ENCODE measurements at places on chromosomes 3 and 15.

- no peak for DNase-seq
These were observed 96.8 kb downstream of the CHDH start for GRCh38 chr3:53749448-53749847.

DNA sequence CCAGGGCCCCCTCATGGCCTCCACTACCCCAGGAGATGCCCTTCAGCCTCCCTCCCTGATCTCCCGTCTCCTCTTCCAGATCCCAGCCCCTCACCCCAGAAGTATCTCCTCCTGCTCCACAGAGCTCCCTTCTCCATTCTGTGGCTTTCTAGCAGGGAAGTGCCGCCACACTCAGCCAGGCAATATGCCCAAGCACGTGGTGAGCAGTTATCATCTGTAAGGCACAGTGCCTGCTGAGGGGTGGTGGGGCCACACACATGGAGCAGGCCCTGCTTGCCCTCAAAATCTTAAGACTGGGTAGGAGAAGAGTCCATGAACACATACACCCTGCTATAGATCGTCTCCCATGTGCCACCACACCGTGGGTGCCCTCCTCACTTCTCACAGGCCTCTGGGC lies 2.4 kb upstream of the PHGR1 start:
- no peak for DNase-seq

DNA sequence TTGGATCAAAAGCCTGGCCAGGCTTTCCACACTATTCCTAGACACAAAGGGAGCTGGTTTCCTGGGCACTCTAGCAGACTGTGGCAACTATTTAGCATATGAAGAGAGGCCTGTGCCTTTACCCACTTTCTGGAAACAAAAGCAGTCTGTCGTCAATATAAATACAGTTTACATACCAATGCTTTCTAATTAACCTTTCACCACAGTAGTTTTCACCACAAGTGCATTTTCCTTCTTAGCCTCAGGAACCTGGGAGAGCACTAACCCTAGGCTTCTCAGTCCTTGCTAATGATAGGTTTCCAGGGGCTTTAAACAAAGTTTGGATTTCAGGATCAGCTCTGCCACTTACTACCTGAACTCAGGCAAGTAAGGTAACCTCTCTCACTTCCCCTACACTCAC lies 499.1 kb downstream of the MAGI1 start:
- DNase-seq: no peak

DNA sequence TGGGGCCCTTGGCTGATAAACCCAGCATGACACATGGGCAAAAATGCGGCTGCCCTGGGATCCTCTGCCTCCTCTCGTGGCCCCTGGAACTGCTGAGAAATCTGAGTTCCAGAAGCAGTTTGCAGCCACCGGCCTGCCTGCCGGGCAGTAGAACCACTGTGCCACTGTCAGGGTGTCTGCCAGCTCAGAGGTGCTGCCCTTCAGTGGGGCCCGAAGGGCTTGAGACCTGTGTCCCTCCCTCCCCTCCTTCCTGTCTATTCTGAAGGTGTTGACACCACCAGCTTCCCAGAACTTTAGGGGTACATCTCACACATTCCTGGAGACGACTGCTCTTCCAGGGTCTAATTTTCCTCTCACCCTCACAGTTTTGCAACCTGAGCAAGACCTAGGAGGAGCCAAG lies 88.2 kb upstream of the POMGNT2 start:
- no peak for DNase-seq

DNA sequence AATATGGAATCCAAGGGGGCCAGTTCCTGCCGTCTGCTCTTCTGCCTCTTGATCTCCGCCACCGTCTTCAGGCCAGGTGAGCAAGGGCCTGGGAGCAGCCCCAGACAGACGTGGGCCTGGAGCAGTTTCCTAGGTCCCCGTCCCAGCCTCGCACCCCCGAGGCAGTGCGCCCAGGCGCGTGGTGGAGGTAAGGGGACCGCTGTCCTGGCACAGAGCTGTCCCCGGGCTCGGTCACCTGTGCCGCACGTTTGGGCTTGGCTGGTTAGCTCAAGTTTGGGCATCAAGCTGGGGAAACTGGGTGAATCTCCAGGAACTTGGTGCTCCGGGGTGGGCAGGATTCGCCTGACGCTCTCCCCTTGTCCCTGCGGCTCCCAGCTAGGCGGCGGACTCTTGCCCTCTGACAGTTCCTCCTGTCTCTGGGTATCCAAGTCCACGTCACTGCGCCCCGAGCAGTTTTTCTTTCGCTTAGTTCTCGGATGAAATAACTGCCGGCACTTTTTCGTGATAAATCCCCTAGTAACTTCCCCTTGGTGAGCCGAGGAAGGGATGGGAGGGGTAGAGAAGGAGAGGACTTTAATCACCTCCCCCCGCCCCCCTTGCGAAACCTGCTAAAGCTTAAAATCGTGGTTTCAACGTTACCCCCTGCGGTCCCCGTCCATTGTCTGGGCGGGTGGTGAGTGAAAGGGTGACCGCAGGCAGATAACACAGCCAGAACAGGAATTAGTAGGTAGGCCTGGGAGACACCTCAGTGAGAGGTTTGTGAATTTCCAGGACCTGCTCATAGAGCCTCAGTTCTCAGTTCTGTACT lies 901 bp downstream of the ALCAM start:
- DNase-seq: no peak

GRCh38 chr15:32124726-32125125 lies 94.4 kb downstream of the CHRNA7 start:
- DNase-seq: no peak

GRCh38 chr3:71376911-71377310 lies 206.6 kb downstream of the FOXP1 start:
- no peak for DNase-seq

DNA sequence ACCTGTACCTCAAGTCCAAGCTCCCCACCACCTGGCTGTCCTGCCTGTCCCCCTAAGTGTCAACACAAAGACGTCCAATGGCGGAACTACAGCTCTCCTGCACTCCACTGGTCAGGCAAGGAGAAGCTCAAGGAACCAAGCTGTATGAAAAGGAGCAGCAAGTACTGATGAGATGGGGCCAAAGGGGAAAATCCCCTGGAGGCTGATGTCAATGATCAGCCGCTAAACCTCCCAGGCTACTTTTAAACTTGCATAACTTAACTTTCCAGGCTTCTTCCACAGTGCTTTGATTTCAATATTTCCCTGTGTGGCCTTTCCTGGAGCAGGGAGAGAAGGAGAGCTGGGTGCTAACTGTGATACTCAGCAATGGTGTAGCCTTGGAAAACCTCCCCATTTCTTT lies 35.0 kb downstream of the TM4SF4 start:
- DNase-seq: no peak

- no peak for DNase-seq
These were observed 262.6 kb upstream of the MCTP2 start for GRCh38 chr15:93968773-93969172.

DNA sequence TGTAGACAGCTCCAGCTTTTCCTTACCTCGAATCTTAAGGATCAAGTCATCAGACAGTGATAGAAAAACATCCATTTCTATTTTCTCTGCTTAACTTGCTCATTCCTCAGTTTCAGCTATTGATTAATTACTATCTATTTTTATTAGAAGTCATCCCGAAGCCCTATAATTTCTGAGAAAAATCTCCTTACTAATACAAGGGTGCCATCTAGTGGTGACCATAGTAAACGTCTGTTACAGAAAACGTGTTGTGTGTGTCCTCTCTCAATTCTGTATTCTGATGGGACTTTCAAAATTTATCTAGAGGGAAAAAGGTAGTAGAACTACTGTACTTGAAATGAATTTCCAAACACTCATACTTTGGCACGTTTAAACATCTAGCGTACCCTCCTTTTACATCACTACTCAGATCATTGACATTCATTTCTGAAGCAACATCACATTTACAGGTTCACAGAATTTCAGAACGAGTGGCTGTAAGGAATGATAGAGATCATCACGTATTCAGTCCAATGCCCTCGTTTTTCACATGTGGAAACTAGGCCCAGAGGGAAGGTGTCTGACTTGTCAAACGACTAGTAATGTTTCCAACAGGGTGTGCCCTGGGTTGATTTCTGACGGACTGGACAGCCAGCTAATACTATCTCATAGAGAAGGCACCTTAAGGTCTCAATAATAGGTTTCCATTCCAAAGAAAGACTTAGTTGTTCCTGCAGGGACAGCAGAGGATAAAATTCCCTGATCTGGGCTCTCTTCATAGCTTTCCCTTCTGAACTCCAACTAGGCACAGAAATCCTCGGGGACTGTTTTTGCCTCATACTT lies 25.6 kb downstream of the HACD2 start:
- no peak for DNase-seq

DNA sequence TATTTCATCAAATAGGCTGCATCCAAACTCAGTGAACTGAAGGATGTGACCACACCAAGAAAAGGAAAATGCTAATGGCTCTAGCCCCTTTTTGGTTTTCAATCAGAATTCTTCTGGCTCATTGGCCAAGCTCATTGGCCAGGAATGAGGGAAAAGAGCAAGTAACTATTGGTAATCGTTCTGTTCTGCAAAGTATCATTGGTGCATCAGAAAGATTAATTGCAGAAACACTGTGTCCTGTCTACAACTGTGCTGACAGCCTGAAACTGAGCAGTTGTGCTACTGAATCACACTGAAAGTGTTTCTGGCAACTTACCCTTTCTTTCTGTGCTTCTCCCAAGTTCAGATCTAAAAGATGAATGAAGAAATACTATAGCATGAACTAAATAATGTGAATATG lies 116.4 kb upstream of the ROBO2 start:
- DNase-seq: no peak

GRCh38 chr3:127768346-127769008 lies 53.8 kb downstream of the MGLL start:
- peak; percentile 93 for DNase-seq

Data from AG04449 (cell line).